ENCODE measurements at places on chromosomes 5 and 9.

- DNase-seq: no peak
Measured at GRCh38 chr5:145585443-145586148, 249.5 kb downstream of the PRELID2 start.

DNA sequence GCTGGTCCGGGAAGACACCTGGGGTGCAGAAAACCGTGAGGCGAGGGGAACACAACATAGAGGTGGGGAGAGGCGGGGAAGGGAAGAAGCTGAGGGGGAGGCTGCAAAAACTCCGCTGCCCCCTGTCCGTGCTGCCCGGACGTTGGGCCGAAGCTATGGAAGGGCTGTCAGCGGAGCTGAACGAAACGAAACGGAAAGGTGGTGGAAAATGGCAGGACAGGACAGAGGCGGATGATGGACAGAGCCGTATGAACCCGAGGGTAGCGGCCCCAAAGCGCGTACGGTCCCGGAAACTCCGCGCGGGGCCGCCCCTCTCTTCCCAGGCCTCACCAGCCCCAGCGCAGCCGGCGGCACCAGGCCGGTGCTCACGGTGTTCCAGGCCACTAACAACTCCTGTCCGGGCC, 272 bp downstream of the ANAPC2 start:
- no peak for DNase-seq

- no peak for DNase-seq
Measured at GRCh38 chr9:4425319-4426045, 64.8 kb upstream of the SLC1A1 start.

DNA sequence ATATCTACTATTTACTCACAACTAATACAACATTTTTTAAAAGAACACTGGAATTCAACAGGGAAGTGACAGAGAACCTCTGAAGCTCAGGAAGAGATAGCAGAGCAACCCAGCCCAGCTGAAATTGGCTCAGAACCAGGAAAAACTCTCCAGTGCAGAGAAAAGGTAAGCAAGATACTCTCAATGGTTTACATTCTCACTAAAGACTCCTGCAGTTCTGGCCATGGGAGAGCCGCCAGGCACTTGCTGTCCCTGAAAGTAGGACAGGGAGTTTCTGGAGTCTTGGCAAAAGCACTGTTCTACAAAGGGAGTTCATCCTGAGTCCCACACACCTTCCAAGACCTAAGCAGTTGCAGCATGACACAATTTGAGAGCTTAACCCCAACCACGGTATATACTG, 330.8 kb downstream of the TRIM36 start:
- no peak for DNase-seq

GRCh38 chr9:71816916-71817451, 48.7 kb upstream of the CEMIP2 start:
- peak; percentile 53 for DNase-seq

DNA sequence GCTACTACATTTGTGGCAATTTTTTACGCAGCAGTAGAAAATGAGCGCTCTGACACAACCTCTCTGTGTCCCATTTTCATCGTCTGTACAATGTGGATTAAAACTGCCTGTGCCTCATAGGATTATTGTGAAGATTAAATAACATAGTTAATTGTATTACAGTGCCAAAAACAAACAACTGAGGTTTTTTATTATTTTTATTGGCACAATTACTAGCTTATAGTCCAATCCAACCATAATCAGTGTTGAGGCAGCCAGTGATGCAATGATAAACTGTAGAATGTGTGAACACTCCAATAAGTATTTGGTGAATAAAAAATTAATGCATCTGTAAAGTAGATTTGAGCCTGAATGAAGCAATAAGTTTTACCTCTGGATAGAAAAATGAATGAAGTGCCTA, 588.3 kb downstream of the DNAH5 start:
- no peak for DNase-seq

DNA sequence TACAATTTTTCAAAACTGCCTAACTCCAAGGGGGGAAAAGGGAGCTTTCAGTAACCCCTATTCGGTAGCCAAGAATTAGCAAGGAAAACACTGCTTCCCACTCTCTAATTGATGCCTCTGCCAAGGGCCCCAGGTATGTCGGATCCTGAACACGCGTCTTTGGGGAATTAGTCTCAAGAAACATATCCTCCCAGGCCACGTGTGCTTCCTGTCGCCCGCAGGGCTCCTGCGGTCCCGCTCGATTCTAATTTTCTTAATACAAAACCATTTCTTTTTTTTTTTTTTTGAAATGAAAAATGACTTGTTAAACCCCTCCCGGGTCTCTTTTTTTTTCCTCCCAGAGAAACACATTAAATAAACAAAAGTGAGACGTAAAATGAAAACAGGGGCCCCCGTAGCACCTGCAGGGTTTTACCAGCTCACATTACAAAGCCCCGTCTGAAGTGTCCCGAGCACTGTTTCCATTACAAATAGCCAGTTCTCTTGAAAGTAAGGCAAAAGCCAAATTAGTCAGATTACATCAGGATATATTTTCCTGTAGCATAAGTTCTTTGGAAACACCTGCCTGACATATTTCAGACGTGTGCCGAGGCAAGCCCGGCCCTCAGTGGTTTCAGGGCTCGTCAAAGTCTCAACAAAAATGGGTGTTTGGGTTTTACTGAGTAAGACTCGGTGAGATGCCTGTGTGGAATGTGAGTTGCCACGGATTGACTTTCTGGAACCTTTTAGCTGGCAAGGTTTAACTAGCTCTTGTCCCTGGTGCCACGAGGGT, 21.5 kb downstream of the SMIM23 start:
- peak; percentile 33 for DNase-seq

DNA sequence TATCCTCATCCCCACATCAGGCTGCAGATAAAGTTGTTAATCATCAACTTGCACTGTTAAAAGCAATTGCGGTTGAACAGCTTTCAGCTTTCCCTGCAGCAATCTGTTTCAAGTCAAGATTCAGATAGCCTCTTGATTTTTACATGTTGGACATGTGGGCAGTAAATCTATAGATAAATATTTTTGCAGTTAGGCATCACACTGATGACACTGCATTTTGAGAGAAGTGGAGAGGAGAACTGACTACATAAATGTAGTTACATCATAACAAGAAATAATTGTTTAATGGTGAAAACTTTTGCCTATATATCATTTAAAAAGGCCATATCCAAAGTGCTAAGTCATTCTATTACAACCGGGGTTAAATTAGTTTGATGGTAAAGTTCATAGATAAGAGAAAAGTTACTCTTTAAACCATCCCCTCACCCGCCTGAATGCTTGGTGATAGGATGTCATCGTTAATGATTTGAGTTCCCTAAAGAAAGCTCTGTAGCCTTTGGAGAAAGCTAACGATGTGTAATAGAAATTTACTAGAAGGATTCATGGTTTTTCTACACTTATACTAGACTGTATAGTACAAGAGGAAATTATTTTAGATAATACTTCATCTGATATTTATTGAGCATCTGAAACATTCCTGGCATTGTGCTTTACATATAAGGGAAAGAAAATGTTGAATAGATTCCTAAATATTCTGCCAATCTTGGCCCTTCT, 30.8 kb upstream of the ALDH1A1 start:
- DNase-seq: no peak

GRCh38 chr5:94082405-94082804, 341.0 kb upstream of the POU5F2 start:
- DNase-seq: no peak

Measured in NCI-H2029 treated with DMSO at 0.1 percent for 48 hours (cell line).